ENCODE measurements at places on chromosomes 11 and 22.

- DNase-seq: no peak
Measured at GRCh38 chr11:86848132-86848531, 47.8 kb downstream of the PRSS23 start.

DNA sequence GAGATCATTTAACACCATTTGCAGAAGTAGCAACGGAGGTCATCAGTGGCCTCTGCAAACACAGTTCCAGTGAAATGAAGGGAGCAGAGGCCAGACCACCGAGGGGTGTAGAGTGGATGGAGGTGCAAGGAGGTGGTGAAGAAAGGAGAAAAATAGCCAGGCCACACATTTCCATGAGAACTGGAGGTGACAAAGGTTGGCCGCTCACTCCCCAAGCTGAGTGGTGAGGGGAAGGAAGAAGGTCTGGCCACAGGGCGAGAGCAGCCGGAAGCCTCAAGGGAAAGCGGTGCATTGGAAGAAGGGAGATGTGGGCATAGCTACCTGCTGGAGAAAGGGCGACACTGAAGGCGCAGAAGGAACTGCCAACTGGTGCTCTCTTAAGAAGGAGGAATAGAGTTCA, 20.1 kb upstream of the TMPRSS4 start:
- DNase-seq: no peak

GRCh38 chr22:34886391-34886790, 179.6 kb upstream of the ISX start:
- no peak for DNase-seq

GRCh38 chr11:44065161-44065661, 859 bp upstream of the ACCS start:
- DNase-seq: no peak

GRCh38 chr11:124380585-124380984, 3.7 kb downstream of the OR8B2 start:
- no peak for DNase-seq

- DNase-seq: no peak
Measured at GRCh38 chr11:78220218-78221157, 31.8 kb downstream of the USP35 start.

DNA sequence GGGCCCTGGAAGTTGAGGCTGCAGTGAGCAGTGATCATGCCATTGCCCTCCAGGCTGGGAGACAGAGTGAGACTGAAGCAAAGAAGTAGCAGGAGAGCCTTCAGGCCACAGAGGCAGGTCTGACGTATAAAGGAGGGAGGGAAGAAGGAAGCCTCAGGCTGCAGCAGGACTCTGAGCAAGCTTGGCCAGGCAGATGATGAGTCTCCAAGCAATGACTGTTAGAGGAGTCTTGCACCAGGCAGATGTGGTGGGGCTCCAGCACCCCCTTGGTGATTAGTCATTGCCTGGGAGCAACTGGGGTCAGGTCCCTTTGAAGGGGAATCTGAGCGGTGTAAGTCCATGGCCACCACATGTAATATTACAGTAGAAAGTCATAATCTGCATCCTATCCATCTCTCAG, 36.6 kb upstream of the NFAM1 start:
- DNase-seq: no peak

DNA sequence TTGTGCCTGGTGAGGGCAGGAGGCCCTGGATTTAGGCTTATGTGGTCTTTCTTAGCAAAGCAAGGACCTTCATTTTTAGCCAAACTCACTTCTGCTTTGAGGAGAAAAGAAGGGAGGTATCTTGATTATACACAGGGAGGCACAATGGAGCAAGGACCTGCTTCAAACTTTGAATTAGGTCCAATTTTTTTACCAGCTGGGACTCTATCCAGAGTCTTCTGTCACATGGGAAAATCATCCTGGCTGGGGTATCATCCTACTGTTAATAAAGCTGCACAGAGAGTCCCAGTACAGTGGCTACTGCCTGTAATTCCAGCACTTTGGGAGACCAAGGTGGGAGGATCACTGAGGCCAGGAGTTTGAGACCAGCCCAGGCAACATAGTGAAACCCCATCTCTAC, 87.8 kb downstream of the CWC15 start:
- DNase-seq: peak; percentile 45

DNA sequence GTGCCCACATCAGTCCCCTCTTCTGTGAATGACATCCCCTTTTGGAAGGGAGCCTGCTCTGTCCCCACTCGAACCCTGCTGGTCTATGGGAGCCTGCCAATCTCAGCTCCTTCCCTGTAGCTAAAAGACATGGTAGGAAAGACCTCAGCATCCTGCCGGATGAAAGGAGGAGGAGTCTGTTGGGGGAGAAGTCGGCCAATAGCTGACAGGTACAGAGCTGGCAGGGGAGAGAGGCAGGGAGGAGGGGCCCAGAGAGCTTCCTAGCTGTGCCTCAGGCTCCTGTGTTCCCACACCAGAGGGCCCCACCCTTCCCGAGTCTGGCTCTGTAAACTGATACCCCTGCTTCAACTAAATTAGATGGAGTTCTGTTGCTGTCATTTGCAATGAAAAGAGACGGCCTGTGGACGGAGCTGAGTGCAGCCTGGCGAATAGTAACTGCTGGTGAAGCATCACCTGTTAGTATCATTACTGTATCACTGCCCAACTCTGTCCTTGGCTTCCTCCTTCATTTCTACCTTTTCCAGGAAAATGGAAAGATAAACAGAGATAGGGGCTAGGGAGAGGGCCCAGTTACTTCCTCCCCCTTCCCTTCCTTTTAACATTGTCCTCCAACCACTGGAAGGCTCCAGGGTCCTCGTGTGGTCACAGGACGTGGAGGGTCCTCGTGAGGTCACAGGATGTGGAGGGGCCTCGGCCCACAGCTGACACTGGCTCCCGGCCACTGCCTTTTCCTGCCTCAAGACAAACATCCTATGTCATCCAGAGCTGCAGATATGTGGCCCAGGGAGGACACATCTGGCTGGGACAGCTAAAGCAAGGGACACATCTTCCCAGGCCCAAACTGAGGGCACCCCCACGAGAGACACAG, 15.1 kb downstream of the FXYD6 start:
- no peak for DNase-seq

DNA sequence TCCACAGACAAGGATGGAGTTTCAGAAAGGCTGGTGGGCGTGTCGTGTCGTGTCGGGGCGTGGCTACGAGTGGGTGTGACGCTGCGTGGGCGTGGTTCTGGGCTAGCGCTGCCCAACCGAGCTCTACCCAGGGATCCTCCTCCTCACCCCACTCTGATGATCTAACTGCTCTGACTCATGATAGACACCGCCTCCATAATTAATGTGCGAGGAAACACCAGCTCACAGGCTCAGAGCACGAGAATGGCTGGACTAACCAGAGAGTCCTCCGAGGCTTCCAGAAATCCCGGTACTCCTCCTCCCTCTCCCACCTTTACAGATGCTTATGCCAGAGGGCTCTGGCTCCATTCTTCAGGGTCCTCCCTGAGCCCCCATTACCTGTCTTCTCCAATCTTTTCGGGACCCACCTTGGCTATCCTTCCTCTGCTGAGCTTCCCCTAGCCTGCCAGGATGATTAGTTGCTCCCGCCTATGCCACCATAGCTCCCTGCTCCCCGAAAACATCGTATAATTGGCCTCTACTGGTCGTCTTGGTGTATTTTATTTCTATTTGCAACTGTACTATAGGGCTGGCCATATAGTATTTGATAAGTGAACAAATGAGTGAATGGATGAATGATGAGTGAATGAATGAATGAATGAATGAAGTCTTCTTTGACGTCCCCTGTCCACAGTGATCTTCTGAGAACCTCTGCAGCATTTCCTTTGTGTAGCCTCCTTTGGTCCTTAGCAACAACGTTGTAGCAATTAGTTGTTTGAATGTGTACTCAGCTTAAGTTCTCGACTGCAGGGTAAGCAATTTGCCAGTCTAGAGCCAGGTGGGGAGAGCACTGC, 21.7 kb downstream of the TMPRSS13 start:
- peak; percentile 83 for DNase-seq

DNA sequence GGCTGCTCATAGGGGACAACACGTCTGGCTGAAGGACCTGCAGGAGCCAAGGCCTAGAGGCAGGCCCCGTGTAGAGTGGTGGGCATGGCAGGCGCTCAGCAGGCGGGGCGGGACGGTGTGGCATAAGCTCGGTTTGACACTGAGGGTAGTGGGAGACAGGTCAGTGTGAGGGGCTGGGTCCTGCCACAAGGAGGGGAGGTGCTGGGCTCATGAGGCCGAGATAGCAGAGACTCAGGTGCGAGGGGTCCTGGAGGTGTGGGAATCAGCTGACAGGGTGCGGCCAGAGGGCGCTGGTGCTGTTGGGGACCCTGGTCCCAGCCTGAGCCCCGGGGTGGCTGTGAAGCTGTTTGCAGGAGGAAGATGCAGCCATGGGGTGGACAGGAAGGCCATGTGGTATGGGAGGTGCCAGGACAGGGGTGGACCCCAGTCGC, 6.7 kb downstream of the SLC22A12 start:
- DNase-seq: no peak

GRCh38 chr11:32118025-32118974, 27.4 kb downstream of the RCN1 start:
- peak; percentile 15 for DNase-seq

DNA sequence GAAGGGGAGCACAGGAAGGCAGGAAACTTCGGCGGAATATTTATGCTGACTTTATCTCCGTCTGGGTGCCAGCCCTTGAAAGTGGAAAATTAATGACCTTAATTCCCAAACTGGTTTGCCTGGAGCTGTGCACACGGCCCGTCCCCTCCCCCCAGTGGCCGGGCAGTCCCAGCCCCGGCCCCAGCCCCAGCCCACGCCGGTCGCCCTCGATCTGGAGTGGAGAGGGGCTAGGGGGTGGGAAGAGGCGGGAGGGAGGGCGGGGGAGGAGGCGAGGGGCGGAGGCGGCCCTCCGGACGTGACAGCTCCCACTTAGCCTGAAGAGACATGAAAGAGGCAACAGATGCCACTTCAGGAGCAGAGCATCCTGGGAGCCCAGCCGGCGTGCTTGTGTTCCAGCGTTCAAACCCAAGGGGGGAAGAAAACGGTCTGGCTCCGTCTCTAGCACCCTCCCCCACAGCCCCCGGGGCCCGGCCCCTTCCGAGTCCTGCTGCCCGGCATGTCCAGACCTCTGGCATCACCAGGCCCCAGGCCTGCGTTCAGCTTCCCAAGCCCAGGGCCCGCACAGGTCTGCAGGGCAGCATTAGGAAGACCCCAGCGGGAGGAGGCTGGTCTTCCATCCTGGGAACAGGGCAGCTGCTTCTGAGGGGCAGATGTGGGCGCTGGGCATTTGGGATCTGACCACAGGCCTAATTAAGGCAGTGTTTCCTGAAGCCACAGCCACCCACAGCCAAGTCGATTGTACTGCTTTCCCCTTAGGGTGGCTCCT, 20.0 kb upstream of the LMO1 start:
- no peak for DNase-seq

- no peak for DNase-seq
Measured at GRCh38 chr22:26839216-26839615, 181.8 kb downstream of the MIAT start.

GRCh38 chr11:27204529-27204928, 158.5 kb downstream of the CCDC34 start:
- no peak for DNase-seq

DNA sequence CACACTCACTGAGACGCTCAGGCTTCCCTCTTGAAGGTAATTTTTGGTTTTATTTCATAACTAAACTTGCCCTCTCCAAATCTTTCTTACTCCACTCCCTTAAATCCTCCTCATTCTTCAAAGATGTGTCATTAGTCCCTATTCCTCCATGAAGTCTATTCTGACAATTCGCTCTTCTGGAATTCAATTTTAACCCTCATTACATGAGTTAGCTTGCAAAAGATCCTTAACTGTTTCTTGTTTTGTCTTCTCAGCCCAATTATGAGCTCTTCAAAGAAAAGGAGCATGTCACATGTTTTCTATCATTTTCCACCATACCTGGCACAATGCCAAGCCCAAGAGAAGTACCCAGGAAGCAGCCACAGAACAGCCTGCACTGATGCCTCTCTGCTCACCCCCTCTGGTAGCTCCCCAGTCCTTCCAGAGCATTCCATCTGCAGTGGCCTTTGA, 13.0 kb downstream of the GALNT18 start:
- DNase-seq: peak; percentile 21

DNA sequence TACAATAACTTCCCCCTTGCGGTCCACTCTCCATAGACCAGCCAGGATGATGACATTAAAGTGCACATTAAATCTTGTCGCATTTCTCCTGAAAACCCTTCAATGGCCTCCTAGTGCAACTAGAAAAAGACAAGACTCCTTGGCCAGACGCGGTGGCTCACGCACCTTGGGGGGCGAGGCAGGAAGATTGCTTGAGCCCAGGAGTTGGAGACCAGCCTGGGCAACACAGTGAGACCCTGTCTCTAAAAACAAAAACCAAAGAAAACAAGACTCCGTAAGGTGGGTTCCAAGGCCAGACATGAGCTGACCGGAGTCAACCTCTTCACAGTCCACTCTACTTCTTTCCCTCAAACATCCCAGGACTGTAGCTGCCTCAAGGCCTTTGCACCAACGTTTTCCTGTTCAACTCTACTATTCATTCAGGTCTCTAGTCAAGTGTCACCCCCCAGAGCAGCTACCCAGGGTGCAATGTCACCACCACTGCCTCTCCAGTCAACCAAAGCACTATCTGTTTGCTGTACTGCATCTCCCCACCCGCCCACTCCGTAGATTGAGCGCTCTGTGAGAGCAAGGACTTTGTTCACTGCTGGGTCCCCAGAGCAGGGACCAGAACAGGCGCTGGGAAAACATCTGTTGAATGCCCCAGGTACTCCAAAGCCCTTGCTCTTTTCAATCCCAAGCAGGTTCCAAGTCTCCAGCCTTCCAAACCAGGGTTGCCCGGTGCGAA, 739 bp downstream of the ZMAT5 start:
- no peak for DNase-seq
